HepG2 (cell line): ENCODE measurements at places on chromosomes 7 and 10. TPM values are rescaled to one million over a fixed set of nuclear protein-coding genes. Genes with fewer than 3 reads are reported as not detected.

The ARHGEF5 gene
- 1.2 and 1.3 TPM in 2 replicates for total RNA-seq

The KCNIP2 gene
- 0.42 TPM in 1 of 2 replicates, not detected in the other for total RNA-seq

The APBB1IP gene
- total RNA-seq: not detected in 2 replicates

The FEZF1 gene
- not detected in 2 replicates for total RNA-seq

The IL15RA gene
- 0.53 and 0.66 TPM in 2 replicates for total RNA-seq

The GNGT1 gene
- not detected in 2 replicates for total RNA-seq

The GGCT gene
- total RNA-seq: 78.3 and 100 TPM in 2 replicates

The CELF2 gene
- not detected in 2 replicates for total RNA-seq

The ACTR3C gene
- total RNA-seq: 4.1 and 7.5 TPM in 2 replicates

The SPDYE2 gene
- total RNA-seq: not detected in 2 replicates

The CC2D2B gene
- 0.20 and 0.22 TPM in 2 replicates for total RNA-seq

The DHTKD1 gene
- 9.6 and 10.7 TPM in 2 replicates for total RNA-seq

The FOXI2 gene
- total RNA-seq: not detected in 2 replicates

The SPDYE6 gene
- total RNA-seq: 0.07 TPM in 1 of 2 replicates, not detected in the other

The OR2A5 gene
- total RNA-seq: not detected in 2 replicates

The FAM25C gene
- not detected in 2 replicates for total RNA-seq

The VAX1 gene
- not detected in 2 replicates for total RNA-seq

The EMX2 gene
- not detected in 2 replicates for total RNA-seq

The CARD11 gene
- not detected in 2 replicates for total RNA-seq

The ADRB1 gene
- total RNA-seq: 0.07 TPM in 1 of 2 replicates, not detected in the other

The C7orf57 gene
- total RNA-seq: not detected in 2 replicates

The ZNF92 gene
- 13.2 and 19.0 TPM in 2 replicates for total RNA-seq

The GSAP gene
- total RNA-seq: 15.6 and 34.6 TPM in 2 replicates

The PROSER2 gene
- total RNA-seq: 6.7 and 6.9 TPM in 2 replicates

The CPN1 gene
- 8.1 and 17.3 TPM in 2 replicates for total RNA-seq

The PON1 gene
- total RNA-seq: 0.27 TPM in 1 of 2 replicates, not detected in the other

The GPER1 gene
- 15.2 and 19.7 TPM in 2 replicates for total RNA-seq

The TMEM176A gene
- not detected in 2 replicates for total RNA-seq

The TRPV5 gene
- not detected in 2 replicates for total RNA-seq

The FAM149B1 gene
- total RNA-seq: 9.1 and 9.3 TPM in 2 replicates

The AKR1C3 gene
- 368 and 551 TPM in 2 replicates for total RNA-seq

The WEE2 gene
- total RNA-seq: not detected in 2 replicates

The TBC1D12 gene
- total RNA-seq: 6.2 and 7.2 TPM in 2 replicates

The GHRHR gene
- total RNA-seq: not detected in 2 replicates

The SLC25A13 gene
- 84.9 and 112 TPM in 2 replicates for total RNA-seq

The FOXL3 gene
- total RNA-seq: not detected in 2 replicates

The C10orf62 gene
- 0.28 and 1.6 TPM in 2 replicates for total RNA-seq

The HMX3 gene
- not detected in 2 replicates for total RNA-seq

The AGAP5 gene
- 2.4 and 5.3 TPM in 2 replicates for total RNA-seq

The GRM3 gene
- not detected in 2 replicates for total RNA-seq

The GTF2IRD1 gene
- total RNA-seq: 16.5 and 17.8 TPM in 2 replicates

The SMURF1 gene
- 11.1 and 12.0 TPM in 2 replicates for total RNA-seq

The MYH16 gene
- total RNA-seq: 0.15 and 0.20 TPM in 2 replicates

The CNOT4 gene
- 7.4 and 11.5 TPM in 2 replicates for total RNA-seq

The MMS19 gene
- 76.4 and 95.9 TPM in 2 replicates for total RNA-seq

The TSPAN12 gene
- total RNA-seq: 0.70 and 0.95 TPM in 2 replicates

The HDAC9 gene
- total RNA-seq: 0.06 and 0.07 TPM in 2 replicates

The HOXA4 gene
- 1.8 and 2.4 TPM in 2 replicates for total RNA-seq

The TLL2 gene
- total RNA-seq: 0.09 TPM in 1 of 2 replicates, not detected in the other

The SEMA3E gene
- total RNA-seq: not detected in 2 replicates

The HOXA11 gene
- total RNA-seq: not detected in 2 replicates

The GRID1 gene
- total RNA-seq: not detected in 2 replicates

The PHKG1 gene
- total RNA-seq: 0.44 TPM in 1 of 2 replicates, not detected in the other
